Activated CD4-positive, CD25-positive, alpha-beta regulatory T cell (primary cell): ENCODE measurements at places on chromosomes 13 and 19.

DNA sequence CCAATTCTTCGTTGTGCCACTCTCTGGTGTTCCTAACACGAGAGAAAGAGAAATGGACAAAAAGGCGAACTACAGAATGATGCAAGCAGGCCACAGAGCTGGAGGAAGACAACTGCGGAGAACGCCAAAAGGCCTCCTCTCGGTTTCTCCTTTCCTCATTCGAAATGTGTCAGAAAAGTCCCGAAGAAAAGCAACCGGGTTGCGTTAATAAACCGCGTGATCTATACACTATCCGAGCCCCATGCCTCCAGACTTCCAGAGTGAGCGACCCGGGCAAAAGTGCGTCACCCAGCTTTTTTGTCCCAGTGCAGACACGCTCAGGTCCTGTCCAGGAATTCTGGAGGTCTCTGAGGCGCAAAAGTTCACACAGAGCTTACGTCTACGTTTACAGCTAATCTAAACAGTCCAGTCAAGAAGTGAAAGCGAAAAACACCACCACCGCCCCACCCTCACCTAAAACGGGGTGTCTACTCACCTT is 413 bp downstream of the N4BP2L2 start:
- DNase-seq: peak; percentile 54

DNA sequence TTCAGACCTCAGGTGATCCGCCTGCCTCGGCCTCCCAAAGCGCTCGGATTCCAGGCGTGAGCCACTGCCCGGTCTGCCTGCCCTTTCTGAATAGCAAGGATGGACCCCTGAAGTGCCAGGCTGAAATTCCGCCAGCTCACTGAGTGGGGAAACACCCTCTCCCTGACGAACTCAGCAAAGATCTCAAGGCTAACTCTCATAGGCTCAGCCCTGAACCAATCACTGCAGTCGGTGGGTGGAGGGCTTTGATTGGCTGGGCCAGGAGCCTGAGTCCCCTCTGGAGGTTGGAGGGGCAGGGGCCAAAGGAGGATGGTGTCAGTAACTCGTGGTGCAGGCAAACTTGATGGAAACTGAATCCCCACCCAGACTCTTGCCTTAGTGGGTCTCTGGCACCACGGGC is 11.2 kb upstream of the COMP start:
- DNase-seq: no peak

DNA sequence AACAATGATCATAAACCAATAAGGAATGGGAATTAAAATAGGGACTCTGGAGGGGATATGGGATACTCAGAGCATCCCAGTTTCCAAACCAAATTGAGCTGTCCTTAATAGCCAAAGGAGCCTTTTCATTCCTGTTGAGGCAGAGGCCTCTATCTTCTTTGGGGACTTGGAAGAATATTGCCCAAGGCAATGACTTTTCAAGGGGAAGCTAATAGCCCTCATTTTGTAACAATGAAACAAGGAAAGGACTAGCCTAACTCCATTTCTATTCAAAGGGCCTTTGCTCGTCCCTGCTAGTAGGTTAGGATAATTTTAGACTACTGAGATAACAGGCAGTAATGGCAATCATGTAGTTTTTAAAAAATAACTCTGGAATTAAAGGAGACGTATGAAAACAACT is 789.8 kb upstream of the SLITRK5 start:
- no peak for DNase-seq

- DNase-seq: no peak
Observed at GRCh38 chr19:35093430-35093829, 22.2 kb upstream of the FXYD3 start.

DNA sequence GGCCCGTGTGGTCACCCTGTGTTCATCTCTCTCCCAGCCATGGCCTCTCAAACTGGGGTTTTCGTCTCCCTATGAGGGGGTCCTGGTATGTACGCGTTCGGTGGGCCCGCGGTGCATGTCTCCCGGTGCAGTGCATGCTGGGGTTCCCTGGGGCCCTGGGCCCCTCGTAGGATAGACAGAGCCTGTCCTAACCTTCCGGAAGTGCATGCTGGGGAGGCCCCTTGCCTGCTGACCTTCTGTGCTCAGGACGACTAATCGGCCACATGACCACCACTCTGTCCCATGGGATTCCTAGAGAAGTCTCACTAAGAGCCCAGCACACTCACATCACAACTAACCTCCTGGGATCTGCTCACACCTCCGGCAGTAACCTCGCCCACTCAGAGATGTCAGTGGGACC is 4.9 kb upstream of the USE1 start:
- DNase-seq: no peak

- DNase-seq: no peak
Observed at GRCh38 chr13:100989392-100989791, 314.8 kb upstream of the TMTC4 start.

- no peak for DNase-seq
Observed at GRCh38 chr13:113489549-113490495, 689 bp downstream of the DCUN1D2 start.

GRCh38 chr19:1862068-1862423 is 1.3 kb downstream of the KLF16 start:
- DNase-seq: no peak

- DNase-seq: no peak
Observed at GRCh38 chr19:3534375-3535234, 4.4 kb upstream of the TEKTIP1 start.

GRCh38 chr19:36258028-36258875 is 43.3 kb downstream of the ZNF146 start:
- no peak for DNase-seq

DNA sequence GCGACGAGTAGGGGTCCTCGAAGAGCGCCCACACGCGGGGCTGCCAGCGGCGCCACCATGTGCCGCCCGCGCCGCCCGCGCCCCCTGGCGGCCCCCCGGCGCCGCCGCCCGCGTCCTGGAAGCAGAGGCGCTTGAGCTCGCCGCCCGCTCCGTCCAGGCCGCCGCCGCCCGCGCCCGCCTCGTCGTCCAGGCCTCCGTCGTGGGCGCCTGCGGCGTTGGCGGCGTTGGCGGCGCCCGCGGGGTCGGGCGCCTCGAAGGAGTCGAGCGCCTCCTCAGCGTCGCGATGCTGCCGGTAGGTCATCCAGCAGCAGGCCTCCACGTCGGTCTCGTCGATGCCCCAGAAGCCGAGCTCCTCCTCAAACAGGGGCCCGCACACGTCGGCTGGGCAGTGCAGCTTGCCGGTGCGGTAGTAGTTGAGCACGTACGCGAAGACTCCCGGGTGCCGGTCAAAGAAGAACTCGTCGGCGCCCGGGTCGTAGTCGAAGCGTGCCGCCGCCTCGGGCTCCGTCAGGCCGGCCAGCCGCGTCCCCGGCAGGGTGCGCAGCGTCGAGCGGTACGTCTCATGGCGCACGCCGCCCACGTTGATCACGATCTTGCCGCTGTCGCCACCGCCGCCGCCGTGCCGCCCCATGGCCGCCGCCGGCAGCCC is 829 bp downstream of the KCNC3 start:
- DNase-seq: no peak

DNA sequence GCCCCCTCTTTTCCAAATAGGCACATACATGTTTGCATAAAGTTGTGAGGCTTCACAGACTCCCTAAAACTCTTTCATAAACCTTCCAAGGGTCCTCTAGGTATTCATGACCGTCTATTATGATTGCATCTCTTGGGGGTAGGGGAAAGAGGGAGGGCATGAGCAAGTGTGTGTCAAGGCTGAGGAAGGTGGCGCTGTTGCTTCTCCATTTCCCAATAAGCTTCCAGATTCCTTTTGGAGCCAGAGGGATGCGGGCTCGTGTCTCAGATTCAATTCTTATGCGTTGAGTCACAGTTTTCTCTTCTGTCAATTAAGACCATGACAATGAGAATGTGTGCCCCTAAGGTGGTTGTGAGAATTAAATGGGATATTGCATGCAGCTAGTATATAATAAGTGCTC is 51.0 kb upstream of the CYP2A7 start:
- no peak for DNase-seq

- no peak for DNase-seq
Observed at GRCh38 chr13:22017226-22017625, 346.4 kb downstream of the FGF9 start.

GRCh38 chr13:73464758-73465616 is 406.2 kb downstream of the KLF5 start:
- no peak for DNase-seq

GRCh38 chr19:15456871-15457700 is 7.3 kb downstream of the RASAL3 start:
- no peak for DNase-seq
